Stimulated activated naive CD4-positive, alpha-beta T cell (primary cell): ENCODE measurements at places on chromosomes 12 and 14.

- DNase-seq: no peak
Observed at GRCh38 chr12:125210104-125210755, 145.0 kb downstream of the AACS start.

- no peak for DNase-seq
Observed at GRCh38 chr14:22995889-22996625, 13.7 kb upstream of the AJUBA start.

DNA sequence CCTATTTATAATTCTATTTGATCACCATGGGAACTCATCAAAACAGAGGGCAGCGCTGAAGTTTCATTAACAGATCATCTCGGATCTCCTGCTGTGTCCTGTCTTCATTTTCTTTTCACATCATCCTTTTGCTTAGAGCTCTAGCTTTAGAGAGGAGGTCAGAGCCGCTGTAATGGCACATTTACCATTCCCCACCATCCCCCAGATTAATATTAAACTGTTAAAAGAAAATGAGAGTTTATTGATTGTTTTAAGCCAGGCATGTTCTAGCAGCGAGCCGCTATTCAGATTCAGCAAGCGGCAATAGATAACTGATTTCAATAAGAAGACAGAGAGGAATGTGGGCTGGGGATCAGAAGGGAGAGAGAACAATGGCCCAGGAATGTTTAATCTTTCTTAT lies 308.8 kb downstream of the EGLN3 start:
- DNase-seq: no peak

DNA sequence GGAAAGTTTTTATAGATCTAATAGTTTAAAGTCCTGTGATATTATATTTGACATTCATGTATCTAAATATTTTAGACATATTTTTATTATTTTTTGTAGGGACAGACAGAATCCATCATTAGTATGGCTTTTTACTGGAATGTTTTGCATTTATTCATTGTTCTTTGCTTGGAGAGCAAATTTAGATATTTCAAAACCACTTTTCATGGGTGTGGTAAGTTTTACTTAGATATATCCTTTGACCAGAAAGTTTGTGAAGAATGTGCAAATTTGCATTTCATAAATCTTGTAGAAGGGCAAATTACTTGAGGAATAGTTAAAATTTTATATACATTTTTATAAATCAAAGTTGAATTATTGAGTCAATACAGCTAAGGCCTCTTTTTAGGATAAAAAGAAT lies 37.5 kb downstream of the TMEM260 start:
- DNase-seq: no peak

DNA sequence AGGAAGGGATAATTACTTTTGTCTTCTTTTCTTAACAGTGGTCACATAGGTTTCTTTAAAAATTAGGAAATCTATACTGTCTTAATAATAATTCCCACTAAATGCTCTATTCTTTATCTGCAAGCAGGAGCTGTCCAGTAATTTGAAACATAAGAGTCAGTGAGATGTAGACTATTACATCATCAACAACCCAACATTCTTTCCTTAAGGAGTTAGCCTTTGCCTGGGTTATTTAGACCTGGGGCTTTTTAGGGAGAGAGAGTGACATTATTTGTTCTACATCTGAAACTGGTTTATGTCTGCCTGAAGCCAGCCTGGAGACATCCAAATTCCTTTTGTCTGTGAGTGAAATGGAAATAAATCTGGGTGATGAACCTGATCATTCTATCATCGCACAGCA lies 294.4 kb downstream of the TMTC2 start:
- no peak for DNase-seq
